ENCODE measurements at places on chromosomes 5 and 9.

GRCh38 chr5:41686191-41686590 lies 175.8 kb upstream of the PLCXD3 start:
- no peak for DNase-seq

GRCh38 chr5:35066260-35066795 lies 18.6 kb upstream of the AGXT2 start:
- DNase-seq = no peak

- no peak for DNase-seq
Observed at GRCh38 chr9:8189881-8190280, 390.3 kb upstream of the DMAC1 start.

- no peak for DNase-seq
Observed at GRCh38 chr5:145408048-145408341, 427.1 kb downstream of the PRELID2 start.

DNA sequence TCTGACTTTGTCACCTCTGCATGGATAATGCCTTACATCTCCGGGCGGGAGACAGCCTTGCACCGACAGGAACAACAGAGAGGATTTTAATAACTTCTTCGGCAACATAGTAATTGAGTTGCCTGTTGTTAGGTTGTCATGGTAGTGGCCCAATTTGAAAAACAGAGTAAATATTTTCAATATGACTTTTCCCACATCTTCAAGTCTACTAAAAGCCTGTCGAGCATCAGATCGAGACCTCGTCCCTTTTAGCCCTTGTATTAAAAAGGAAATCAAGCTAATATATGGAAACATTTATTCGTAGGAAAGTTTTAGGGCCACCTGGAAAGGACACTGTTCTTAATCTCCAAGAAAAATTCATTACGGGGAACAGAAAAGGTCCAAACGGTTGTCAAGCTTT lies 70.8 kb upstream of the FCN2 start:
- peak; percentile 42 for DNase-seq

DNA sequence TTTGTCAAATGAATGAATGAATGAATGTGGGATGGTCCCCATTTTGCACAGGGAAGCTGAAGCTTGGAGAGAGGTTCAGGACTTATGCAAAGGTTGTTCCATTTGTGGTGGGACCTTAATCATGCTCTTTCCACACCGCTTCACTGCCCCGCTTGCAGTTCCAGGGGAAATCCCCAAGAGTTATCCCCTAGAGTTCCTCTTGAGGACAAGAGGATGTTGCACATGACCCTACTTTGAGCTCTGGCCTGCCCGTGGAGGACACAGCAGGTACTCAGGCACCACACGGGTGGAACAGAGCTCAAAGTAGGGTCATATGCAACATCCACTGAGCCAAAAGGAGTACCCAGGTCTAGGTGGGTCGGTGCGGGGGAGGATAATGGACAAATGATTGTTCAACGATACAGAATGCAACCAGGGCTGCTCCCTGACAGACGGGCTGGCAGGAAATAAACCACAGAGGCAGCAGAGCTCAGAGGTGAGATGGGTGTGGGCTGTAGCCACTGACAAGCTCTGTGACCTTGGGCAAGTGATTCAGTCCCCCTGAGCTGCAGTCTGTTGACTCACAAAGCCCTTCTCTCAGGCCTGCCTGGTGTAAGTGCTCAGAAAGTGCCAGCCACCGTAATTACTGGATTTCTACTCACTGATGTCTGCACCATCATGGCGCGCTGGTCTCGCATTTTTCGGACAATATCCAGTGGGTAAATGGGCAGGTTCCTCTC lies 60.3 kb upstream of the EPB41L4B start:
- DNase-seq = no peak

- peak; percentile 81 for DNase-seq
Observed at GRCh38 chr5:173328844-173329490, 753 bp upstream of the STC2 start.

DNA sequence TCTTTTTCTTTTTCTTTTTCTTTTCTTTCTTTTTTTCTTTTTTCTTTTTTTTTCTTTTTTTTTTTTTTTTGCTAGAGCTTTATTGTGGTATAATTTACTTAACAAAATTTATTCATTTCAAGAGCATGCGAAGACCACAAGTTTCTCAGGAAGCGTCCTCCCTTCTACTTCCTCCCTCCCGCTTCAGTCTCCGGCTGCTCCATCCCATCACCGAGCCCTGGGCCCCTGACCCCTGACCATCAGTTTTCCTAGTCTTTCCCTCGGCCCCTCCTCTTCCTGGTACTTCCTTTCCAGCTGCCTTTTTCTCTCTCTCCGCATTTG lies 34.7 kb downstream of the C9orf152 start:
- DNase-seq = no peak
